Left forelimb (tissue), 1 donor: ENCODE measurements at places on chromosomes 7 and 10.

DNA sequence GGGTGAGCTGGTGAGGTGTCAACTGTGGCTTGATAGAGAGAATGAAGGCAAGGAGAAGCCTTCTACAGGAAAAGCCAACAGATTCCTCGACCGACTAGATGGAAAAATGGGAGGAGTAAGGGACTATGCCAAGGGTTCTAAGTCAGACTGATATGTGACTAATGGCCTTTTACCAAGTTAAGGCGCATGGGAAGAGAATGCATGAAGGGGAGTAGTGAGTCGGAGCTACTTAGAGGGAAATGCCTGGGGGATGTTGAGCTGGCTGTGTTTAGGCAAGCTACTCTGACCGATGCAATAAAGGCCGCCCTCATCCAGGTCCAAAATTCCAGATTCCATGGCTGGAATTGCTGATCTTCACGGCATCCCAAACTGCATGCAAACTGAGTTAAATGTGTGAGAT lies 48.2 kb downstream of the APBB1IP start:
- DNase-seq: no peak

DNA sequence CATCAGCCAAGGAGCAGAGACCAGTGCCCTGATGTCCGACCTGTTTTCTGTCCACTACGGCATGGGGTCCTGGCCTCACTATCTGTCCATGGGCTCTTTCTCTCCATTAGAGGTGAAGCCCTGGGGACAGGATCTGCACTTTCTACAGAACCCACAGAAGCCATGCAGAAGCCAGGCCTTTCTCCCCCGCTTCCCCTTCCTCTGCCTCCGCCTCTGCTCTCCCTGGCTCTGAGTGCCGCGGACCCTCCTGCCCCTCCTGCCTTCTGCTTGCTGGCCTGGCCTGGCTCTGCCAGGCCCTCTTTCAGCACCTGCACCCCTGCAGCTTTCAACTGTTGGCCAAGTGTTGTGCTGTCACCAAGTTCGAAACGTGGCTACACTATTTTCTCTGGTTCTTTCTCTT lies 439.8 kb upstream of the ZMIZ1 start:
- no peak for DNase-seq

DNA sequence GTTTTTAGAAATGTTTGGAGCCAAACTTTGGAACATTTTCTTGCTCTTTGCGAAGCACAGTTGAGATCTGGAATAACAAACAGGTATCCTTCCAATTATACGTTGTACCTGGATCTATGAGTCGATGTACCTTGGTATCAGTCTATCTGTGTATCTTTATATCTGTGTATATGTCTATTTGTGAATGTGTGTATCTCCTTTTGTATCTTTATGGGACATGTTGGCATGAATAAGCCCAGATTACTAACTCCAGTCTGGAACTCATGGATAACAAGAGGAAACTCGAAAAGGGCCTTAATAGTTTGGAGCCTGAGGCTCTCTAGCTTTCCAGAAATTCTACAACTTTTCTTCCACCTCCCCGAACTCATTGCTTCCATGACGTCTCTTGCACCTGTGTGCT lies 490.0 kb downstream of the GATA3 start:
- DNase-seq: no peak

- DNase-seq: no peak
Measured at GRCh38 chr7:20796500-20796899, 9.8 kb upstream of the SP8 start.

DNA sequence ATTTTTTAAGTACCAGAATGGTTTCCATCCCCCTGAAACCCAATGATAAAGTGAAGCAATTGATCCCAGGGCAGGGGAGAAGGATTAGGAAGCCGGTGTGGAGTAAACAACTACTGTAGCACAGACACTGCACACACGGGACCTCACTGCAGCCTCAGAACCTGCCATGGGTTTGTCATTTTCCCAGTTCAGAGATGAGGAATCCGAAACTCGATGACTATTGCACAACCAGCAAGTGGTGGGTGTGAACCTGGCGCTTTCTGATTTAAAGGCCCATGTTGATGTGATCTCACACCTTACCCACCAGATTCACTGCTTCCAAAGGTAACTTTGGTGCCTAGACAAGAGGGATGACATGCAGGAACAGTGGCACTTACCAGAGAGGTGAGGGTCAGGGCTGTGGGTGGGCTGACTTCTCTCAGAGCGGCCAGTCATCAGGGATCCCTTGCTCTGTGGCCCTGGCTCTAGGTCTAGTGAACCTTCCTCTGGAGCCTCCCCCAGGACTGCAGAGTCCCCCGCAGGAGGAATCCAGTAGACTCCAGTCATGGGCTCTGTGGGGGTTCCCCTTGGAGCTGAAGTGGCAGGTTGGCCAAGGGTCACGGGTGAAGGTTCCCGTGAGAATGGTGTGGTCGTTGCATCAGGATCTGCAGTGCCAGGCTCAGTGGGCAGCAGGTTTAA lies 62.8 kb downstream of the PKD1L1 start:
- no peak for DNase-seq

GRCh38 chr7:139358541-139359365 lies 941 bp upstream of the LUC7L2 start:
- DNase-seq: no peak

- DNase-seq: no peak
Measured at GRCh38 chr10:18607503-18608378, 43.6 kb downstream of the NSUN6 start.

DNA sequence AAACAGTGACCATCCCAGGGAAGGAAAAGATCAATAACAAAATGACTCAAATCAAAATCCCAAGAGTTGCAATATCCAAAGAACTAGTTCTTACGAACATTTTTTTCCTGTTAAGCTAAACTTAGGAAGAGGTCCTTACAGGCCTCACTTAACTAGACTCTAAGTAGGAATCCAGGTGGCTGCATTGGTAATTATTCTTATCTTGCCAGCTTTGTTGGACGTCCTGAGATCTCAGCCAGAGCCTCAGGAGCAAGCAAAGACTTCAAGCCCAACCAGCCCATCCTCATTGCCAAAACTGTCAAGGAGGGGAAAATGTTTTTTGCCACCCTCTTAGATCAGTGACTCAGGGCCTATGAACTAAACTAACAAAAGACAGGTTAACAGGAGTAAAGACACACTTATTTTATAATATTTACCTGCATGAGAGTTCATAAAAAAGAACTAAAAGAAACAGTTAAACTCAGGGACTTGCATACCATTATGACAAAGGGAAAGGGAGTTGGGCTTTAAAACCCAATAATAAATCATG lies 18.3 kb upstream of the PPP1R9A start:
- DNase-seq: no peak

DNA sequence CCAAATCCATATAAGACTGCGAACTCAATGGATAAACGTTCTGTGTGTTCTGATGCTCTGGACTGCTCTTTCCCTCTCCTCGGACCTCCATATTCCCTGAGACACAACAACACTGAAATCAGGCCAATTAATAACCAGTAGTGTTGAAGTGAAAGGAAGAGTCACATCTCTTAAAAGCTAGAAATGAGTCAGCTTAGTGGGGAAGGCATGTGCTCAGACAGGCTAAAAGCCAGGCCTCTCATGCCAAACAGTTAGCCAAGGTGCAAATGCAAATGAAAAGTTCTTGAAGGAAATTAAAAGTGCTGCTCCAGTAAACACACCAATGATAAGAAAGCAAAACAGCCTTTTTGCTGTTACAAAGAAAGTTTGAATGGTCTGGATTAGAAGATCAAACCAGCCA lies 29.3 kb downstream of the TNS3 start:
- no peak for DNase-seq

DNA sequence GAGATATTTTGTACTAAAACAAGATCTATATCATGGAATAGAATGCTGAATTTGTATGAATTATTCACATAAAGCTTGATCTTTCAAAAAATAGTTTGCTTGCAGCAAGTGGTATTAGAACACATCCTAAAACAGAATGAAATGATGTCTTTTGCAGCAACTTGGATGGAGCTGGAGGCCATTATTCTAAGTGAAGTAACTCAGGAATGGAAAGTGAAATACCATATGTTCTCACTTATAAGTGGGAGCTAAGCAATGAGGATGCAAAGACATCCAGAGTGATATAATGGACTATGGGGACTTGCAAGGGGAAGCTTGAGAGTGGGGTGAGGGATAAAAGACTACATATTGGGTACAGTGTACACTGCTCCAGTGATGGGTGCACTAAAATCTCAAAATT lies 53.7 kb downstream of the ASB4 start:
- no peak for DNase-seq

- no peak for DNase-seq
Measured at GRCh38 chr10:50421026-50421719, 169.9 kb upstream of the ASAH2 start.

DNA sequence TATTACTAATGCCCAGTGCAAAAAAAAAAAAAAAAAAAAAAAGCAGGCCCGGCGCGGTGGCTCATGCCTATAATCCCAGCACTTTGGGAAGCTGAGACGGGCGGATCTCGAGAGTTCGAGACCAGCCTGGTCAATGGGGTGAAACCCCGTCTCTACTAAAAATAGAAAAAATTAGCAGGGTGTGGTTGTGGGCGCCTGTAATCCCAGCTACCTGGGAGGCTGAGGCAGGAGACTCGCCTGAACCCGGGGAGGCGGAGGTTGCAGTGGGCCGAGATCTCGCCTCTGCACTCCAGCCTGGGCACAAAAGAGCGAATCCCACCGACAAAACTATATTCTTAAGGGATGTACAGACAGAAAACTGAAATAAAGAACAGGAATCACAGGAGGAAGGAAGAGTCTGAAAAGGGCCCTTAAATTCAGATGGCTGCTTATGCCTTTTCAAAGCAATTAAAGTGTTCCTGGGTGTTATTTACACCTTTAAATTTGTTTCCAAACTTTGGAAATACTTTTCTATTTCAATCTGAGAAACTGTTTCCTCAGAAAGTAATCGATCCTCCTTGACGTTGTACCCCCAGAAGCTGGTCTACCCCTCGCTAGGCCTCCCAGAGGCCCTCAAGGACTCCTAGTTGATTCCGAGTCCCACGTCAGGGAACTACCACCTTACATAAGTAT lies 2.0 kb upstream of the KMT2E start:
- DNase-seq: peak; percentile 69

DNA sequence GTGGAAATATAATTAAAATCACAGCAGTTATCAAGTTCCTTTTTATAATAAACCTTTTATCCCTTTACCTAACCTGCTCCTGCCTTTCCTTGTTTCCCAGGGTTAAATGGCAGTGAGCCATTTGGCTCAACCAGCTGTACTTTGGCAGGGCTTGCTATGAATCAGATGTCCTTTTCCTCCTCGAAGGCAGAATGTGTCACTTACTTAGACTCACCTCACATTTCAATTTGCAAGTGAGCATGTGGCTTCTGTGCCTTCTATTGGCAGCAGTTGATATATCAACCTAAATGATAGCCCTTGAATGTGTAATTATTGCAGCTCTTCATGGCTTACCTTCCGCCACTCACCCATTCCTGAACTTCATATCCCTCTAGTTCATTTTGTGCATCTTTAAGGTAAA lies 301.7 kb downstream of the CSTF2T start:
- no peak for DNase-seq

GRCh38 chr10:79380125-79380945 lies 33.1 kb downstream of the PPIF start:
- DNase-seq: peak; percentile 71

DNA sequence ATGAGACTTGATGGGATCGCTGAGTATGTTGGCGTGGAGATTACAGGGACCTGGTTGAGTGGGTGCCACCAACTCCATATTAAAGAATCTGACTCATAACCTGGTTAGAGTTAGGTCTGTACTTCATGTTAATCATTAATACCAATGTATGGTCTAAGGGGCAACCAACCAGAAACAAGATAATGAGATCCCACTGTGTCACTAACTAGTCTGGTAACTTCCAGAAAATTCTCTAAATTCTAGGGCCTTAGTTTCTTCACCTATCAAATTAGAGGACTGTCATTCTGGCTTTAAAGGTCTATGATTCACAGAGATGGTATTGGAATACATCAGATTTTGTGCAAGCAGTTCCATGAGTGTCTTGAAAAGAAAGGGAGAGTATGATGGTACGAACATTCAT lies 102.2 kb downstream of the SNX10 start:
- DNase-seq: no peak

GRCh38 chr10:58488921-58489320 lies 23.8 kb upstream of the BICC1 start:
- no peak for DNase-seq

GRCh38 chr10:44300666-44301649 lies 83.9 kb downstream of the CXCL12 start:
- no peak for DNase-seq

GRCh38 chr7:33789871-33790630 lies 115.3 kb upstream of the BMPER start:
- no peak for DNase-seq

- no peak for DNase-seq
Measured at GRCh38 chr10:50883629-50884028, 1.8 kb downstream of the A1CF start.

DNA sequence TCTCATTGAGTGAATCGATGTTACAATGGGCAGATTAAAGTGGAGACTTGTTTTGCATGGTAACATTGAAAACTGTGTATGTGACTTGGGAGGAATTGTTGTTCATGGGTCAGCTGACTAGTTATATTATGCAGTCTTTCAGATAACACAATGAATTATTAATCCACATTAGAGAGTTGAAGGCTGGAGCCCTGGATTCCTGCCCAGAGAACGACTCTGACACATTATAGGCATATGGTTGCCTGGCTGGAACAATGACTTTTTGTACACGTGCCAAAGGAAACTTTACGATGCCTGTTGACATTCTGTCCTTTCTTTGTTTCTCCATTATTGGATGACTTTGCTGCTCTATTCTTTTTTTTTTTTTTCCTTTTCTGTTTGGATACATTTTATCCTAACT lies 52.3 kb upstream of the TMEM229A start:
- no peak for DNase-seq

DNA sequence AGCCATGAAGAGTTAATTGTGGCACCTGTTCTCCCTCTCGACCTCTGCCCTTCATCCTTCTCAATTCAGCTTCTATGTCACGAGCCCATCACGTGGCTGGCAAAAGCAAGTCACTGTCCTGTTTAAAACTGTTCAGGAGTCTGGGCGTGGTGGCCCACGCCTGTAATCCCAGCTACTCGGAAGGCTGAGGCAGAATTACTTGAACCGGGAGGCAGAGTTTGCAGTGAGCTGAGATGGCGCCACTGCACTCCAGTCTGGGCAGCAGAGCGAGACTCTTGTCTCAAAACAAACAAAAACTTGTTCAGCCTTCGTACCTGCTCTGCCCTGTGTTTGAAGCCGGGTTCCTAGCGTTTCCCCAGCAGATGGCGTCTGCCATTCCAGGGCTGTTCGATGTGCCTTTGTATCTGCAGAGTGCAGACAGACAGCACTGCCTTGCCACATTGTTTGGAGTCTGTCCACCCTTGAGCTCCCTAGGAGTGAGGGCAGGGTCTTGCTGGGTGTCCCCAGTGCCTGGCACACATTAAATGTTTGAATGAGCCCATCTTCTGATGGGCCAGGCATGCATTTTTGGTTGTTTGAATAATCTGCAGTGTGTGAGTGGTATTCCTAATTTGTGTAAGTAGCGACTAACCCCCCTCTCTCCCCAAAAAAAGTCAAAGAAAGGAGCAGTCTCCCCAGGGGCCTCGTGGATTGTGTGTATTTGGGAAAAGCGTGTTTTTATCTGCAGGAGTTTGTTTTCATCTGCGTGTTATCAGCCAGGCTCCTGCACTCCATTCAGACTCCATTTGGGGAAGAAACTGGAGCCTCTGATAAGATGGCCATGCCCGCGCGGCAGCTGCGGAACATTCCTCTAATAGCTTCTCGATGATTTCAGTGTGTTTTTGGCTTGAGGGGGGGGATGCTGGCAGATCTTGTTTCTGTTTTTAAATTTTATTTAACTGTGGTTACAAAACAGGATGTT lies 61.2 kb downstream of the DNAJB6 start:
- DNase-seq: no peak

- DNase-seq: no peak
Measured at GRCh38 chr10:1047937-1048336, 982 bp downstream of the IDI1 start.
